Activated CD4-positive, CD25-positive, alpha-beta regulatory T cell treated with anti-CD3 and anti-CD28 coated beads, Interleukin-2, amount 50 U/mL, for 16 hours (primary cell): ENCODE measurements at places on chromosomes 12 and 14.

GRCh38 chr14:58566979-58567378, 70.8 kb upstream of the DACT1 start:
- DNase-seq: no peak

DNA sequence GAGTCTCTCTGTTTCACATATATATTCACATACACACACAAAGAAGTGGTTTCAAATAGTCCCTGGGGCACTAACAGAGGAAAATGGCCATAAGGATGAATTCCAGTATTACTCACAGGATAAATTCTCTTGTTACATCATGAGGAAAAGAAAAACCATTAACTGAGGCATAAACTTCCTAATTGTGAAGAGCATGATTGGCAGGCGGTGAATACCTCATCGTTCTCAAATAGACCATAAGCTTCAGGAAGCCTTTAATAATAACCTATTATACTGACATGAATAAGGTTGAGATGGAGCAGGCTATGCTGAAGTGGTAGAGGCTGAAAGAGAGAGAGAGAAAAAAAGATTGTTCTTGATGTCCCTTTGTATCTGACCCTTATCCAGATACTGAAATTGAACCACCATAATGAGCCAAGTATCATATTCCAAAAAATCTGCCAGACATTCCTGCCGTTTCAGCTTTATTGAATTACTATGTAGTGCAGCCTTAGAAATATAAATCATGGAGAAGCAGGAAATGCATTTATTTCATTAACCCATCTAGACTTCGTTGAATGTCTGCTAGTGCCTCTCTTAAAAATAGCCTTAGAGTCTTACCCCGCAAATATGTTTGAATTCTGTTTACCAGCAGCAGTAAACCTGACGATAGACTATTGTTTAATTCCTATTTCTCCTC, 86.8 kb downstream of the NUAK1 start:
- no peak for DNase-seq

DNA sequence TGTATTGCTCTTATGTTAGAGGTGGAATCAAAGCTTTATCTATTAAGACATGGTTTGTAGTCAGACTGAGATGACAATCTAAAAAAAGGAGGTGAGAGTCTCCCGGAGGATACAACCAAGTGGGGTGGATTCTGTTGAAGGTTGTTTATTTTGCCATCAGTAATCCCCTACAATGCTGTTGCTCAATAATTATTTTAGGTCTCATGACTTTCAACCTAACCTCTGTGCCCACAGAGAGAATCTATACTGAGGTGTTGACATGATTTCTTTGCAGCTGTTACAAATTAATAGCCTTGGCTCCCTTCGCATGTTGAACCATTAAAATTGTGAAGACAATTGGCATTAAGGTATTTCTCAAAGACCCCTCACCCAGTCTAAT, 28.7 kb upstream of the FOS start:
- no peak for DNase-seq

- DNase-seq: no peak
These were observed 7.5 kb downstream of the CAMKK2 start for GRCh38 chr12:121288986-121289385.

- DNase-seq: no peak
These were observed 104.0 kb upstream of the PTPRB start for GRCh38 chr12:70741256-70741655.

- no peak for DNase-seq
These were observed 10.0 kb downstream of the PGF start for GRCh38 chr14:74945261-74945851.
